ENCODE measurements at places on chromosomes 5 and 9.

- no peak for DNase-seq
Measured at GRCh38 chr5:131252824-131253171, 11.1 kb upstream of the CDC42SE2 start.

GRCh38 chr9:124549016-124549415 is 41.8 kb upstream of the NR5A1 start:
- DNase-seq, result no peak

GRCh38 chr5:18159331-18159730 is 525.1 kb downstream of the TAF11L14 start:
- DNase-seq, result no peak

GRCh38 chr5:15376803-15377202 is 123.2 kb upstream of the FBXL7 start:
- no peak for DNase-seq

GRCh38 chr5:123001808-123002207 is 34.7 kb downstream of the PPIC start:
- DNase-seq, result no peak

DNA sequence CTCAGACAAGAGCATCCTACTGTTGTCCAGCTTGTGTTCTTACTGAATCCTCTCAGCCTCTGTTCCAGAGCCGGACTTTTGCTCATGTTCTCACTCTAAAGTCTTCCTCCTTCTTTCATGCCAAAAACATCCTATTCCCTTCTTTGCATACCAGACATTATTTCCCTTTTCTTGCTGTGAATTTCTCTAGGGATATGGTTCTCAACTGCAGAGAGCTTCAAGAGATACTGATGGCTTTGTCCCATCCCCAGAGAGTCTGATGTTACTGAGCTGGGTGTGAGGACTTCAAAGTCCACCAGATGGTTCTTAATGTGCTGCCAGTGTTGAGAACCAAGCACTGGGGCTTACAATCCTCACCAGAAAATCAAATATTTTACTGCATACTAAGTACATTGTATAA is 98.6 kb upstream of the FER start:
- DNase-seq, result no peak

DNA sequence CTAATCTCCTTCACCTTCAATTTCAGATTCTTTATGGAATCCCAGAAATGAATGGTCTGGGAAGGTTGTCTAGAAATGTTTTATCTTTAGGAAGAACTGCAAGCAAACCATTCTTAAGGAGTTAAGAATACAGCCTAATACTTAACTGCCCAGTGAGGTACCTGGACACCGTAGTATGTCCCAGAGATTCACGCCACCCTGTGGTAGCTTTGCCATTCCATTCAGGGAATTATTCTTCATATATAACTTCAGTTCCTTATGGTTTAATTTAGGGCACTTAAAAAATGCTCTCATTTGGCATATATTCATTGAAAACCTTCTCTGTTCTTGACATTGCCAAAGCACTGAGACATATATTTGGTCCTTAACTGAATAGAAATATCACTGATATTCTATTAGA is 49.7 kb downstream of the ACTBL2 start:
- no peak for DNase-seq

DNA sequence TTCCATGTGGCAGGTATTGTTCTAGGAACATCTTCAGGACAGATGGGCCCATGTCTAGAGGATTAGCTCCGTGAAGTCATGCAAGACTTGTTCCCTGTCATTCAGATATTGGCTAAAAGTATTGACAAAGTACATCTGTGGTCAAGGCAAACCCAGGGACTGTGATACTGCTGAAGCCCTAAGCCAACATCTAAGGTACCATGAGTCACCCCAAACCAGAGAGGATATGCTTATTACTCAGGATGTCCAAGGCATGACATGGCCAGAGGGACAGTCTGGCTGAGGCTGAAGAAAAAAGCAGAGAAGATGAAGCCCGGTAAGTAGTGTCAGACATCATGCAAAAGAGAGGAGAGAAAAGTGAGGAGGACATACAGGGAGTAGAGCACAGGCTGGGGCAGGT is 31.0 kb downstream of the HMHB1 start:
- no peak for DNase-seq

- peak; percentile 7 for DNase-seq
Measured at GRCh38 chr9:135243201-135244190, 156.0 kb downstream of the OLFM1 start.

DNA sequence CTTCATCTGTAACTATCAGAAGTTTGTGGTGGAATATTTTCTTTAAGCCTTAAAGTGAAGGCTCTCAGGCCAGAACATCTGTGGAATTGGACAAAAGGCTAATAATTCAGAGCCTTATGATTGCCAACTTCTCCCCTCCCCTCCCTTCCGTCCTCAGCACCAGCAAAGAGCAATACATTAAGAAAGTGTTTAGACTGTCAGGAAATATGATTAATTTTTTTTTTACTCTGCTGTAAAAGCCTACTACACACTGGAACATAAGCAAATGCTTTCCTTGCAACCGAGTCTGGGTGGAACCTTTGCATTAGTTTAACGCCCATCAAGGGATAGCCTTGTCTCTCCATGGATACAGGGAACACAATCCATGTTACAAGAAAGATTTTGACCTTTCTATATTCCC is 110.3 kb upstream of the TARS1 start:
- no peak for DNase-seq

DNA sequence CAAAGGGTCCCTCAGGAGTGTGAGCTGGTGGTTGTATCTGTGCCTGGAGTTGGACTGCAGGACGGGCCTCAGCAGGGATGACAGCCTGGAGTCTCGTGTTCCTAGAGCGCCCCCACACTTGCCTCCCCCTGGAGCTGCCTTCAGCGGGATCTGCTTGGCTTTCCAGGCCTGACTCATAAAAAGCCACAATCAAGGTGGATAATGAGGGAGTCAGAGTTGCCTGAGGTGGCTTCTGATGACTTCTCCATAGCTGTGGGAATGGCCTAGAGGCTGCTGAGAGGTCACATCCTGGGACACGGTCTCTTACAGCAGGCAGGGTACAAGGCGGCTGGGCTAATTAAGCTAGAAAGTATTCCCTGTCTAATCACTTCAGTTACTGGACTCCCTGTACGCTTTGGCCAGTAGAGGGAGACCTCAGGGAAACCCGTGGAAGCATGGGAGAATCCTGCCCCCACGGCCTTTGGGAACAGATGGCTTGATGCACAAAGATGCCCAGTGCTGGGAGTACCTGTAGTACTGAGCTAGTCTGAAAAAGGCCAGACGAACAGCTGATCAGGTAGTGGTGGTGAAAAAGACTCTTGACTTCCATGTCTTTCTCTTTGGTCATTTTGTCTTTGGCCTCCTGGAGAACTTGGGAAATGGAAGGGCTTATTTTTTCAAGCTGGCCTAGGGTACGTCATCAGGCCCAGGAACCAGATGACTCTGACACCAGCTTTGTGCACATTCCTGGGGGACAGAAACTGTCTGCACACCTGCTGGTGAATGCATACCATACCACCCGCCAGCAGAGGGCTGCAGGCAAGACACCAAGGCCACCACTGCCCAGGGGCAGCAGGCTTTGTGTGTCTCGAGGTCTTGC is 16.1 kb upstream of the FRRS1L start:
- peak; percentile 39 for DNase-seq

DNA sequence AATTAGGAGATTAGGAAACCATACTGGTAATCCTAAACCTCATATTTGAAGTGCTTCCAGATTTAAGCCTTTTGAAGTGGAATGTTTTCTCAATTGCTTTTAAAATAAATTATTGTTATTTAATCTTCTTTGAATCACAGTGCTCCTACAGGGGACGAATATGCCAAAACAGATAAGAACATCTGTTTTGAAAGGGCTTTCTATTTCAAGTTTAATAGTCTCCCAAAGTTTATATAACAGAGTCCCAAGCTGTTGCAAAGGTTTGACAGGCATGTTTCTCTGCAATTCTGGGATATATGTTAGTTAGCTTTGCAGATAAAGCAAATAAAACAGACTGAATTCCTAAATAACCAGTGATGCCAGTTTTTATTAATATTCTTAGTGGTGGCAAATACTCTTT is 803.7 kb downstream of the TLE4 start:
- DNase-seq, result no peak

GRCh38 chr5:52694648-52695047 is 93.1 kb upstream of the ITGA1 start:
- DNase-seq, result no peak

DNA sequence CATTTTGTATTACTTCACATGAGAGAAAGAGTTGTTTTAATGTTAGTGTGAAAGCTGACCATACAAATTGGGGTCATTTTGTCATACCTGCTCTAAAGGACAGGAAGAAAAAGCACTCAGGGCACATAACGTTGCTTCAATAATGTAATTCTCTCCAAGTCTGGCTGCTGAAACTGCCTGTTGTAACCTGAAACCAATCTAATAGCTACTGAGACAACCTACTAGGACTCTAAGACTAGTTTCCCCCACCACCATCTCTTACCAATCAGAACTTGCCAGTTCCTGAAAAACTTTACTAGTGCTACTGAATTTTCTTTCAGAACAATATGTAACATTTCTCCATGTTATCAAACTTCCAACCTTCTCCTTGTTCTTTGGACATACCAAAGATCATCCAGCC is 374.7 kb downstream of the PTPRD start:
- no peak for DNase-seq

GRCh38 chr9:109556786-109557185 is 58.7 kb upstream of the PTPN3 start:
- no peak for DNase-seq

- no peak for DNase-seq
Measured at GRCh38 chr5:132681476-132681831, 7.7 kb downstream of the IL4 start.

GRCh38 chr9:127537014-127537413 is 75.1 kb upstream of the STXBP1 start:
- DNase-seq, result no peak

DNA sequence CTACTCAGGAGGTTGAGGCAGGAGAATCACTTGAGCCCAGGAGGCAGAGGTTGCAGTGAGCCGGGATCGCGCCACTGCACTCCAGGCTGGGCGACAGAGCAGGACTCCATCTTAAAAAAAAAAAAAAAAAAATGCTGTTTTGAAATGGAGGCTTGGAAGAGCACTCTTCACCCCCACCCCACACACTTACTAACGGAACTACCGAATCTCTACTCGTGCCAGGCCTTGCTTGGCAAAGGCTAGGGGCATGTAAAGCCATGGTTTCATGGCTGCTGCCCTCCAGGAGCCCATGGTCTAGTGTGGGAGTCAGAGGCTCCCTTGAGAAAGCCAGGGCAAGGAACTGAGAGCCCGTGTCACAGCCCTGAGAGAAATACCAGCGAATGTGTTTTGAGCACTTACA is 21.3 kb downstream of the PCDHGC5 start:
- DNase-seq, result no peak

- DNase-seq, result no peak
Measured at GRCh38 chr5:65043843-65044359, 275.2 kb downstream of the CWC27 start.
